ENCODE measurements at places on chromosomes 7 and 10.

GRCh38 chr7:33537104-33537477 is 368.2 kb upstream of the BMPER start:
- DNase-seq, result no peak

GRCh38 chr7:34463830-34464229 is 194.2 kb upstream of the NPSR1 start:
- no peak for DNase-seq

DNA sequence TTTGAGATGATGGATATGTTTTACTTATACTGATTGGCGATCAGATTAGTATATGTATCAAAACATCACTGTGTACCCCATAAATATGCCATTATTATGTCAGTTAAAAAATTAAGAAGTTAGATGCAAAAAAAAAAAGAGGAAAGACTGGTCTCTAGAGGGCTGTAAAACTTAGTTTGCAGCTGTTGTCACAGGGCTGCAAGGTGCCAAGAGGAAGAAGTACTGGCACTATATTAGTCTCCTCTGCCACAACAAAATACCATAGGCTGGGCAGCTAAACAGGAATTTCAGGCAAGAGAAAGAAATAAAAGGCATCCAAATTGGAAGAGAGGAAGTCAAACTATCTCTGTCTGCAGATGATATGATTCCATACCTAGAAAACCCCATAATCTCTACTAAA is 177.8 kb upstream of the PLPP4 start:
- no peak for DNase-seq

DNA sequence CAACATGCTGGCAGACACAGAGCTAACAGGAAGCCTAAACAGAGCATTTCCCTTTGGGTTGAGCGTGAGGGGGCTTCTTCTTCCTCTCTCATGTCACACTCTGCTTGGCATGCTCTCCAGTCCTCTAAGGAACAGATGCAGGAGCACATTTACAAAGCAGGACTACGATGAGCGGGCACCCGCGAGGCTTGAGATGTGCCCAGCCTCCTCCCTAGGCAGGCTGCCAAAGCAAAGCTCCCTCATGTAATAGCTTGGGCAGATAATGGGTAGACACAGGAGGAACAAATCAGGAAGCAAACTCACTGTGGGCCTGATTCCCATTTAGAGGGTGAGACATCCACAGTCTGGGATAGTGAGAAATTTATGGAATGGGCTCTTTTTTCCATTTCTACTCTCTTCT is 519.1 kb downstream of the NRG3 start:
- DNase-seq, result no peak

DNA sequence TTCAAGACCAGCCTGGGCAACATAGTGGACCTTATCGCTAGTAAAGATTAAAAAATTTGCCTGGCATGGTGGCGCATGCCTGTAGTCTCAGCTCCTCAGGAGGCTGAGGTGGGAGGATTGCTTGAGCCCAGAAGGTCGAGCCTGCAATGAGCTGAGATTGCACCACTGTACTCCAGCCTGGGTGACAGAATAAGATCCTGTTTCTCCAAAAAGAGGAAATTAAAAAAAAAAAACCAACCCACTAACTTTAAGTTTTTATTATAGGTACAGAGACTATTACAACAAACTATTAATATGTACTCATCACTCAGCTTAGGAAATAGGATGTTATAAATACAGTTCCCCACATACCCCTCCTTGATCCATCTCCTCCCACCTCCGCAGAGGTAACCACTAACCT is 30.2 kb downstream of the DHTKD1 start:
- no peak for DNase-seq

DNA sequence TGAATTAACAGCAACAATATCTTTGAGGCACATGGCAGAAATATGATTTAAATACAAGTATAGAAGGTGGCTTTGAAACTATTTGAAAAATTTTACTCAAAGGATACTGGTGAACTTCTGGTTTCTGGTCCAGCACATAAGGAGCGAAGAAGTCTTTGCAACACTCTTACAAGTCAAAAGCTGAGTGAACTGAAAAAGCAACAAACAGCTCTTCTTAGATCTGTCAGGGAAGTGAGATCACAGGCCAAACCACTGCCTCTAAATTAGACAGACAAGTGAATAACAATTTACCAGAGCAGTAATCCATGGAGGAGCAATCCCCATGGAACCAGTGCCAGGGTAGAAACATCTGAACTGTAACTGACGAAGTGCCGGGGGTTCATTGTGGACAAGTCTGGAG is 9.6 kb upstream of the VWC2 start:
- no peak for DNase-seq

All from activated CD4-positive, alpha-beta T cell treated with anti-CD3 and anti-CD28 coated beads for 48 hours (primary cell).